ENCODE measurements at places on chromosomes 5 and 9. TPM values are rescaled to one million over a fixed set of nuclear protein-coding genes. Genes with fewer than 3 reads are reported as not detected.

The PCDHB2 gene
- total RNA-seq, result not detected

DNA sequence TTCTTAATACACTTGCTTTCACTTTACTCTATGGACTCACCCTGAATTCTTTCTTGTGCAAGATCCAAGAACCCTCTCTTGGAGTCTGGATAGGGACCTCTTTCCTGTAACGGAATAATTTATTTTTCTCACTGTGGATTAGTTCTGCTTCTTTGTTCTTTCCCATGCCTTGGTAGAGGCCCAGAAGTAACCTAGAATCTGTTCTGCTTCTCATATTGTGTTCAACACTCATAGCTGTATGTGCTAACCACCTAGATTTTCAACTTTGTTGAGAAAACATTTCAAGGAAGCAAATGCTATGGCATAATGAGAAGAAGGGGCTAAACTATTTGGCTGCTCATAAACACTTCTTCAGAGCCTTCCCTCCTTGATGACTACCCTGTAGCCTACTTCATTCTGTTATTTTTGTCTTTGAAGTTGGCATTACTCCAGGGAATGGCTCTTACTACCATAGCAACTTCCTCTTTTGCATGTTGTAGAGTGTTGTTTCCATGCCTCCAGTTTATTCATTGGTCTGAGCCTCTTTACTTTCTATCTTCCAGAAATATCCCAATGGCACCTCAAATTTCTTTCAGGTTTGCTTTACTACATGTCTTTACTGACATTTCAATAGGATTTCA, 74.3 kb downstream of the KIAA0825 start:
- no peaks in the 10 kb centered on the region for H3K27me3 ChIP-seq
- no peak for DNase-seq
- H3K4me3 ChIP-seq, result no peak overlapping the region
- peaks cover 5% of the 10 kb centered on the region for H3K4me1 ChIP-seq
- H3K36me3 ChIP-seq, result peaks cover 26% of the 10 kb centered on the region

DNA sequence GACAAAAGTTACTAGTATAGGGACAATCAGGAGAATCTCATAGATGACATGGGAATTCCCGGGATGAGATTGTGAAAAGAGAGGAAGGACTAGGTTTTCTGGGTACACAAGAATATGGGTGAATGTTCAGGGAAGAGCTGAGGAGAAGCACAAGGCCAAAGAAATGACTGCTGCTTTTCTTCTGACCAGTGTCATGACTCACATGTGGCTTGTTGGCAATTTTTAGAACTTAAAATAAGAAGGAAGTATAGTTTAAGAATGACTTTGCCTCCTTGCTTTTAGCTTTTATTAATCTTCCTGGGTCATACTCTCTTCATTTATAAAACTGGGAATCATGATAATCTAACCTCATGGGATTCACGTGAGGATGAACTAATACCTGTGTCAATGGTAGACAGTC, 652.4 kb upstream of the MEF2C start:
- H3K4me1 ChIP-seq, result no peaks in the 10 kb centered on the region
- H3K27ac ChIP-seq, result no peak overlapping the region
- H3K4me3 ChIP-seq, result no peak overlapping the region
- H3K27me3 ChIP-seq, result no peaks in the 10 kb centered on the region
- H3K36me3 ChIP-seq, result no peaks in the 10 kb centered on the region

The EGR1 gene
- total RNA-seq, result 10.0 TPM

The ARL14EPL gene
- not detected for total RNA-seq

The NOXA1 gene
- 0.30 TPM for total RNA-seq

DNA sequence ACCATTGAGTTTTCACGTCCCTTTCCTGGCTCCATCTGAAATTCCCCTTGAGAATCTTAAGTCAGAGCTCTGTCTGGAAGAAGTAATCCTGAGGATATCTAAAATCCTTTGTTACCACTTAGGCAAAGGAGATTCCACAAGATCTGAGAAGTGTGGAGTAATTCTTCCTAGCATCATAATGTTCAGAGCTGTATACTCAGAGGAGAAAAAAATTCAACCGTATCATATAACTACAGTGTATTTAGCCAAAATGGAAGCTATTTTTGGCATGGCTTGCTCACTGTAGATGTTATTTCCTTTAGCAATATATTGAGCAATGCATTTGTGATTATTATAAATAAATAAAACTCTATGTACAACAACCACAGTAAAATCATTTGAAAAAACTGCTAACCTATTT, 1858.4 kb downstream of the EFNA5 start:
- no peak for DNase-seq
- no peak overlapping the region for H3K27ac ChIP-seq
- H3K4me3 ChIP-seq, result no peak overlapping the region
- no peaks in the 10 kb centered on the region for H3K36me3 ChIP-seq
- H3K4me1 ChIP-seq, result no peaks in the 10 kb centered on the region

DNA sequence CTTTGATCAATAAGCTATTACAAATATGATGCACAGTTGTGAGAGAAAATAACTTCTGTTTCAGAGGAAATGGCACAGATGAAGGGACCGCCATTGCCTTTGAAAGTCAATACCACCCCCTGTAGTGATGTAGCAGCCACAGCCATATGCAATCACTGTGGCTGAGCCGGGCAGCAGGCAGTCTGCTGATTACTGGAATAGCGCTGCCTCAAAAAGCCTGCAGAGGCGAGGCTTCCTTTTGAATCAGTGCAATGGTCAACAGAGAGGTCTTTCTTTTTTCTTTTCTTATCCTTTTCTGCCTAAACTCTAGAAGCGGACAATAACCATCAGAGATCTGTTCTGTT, 265.1 kb upstream of the TAS2R1 start:
- no peaks in the 10 kb centered on the region for H3K27me3 ChIP-seq
- H3K27ac ChIP-seq, result no peak overlapping the region
- DNase-seq, result no peak
- no peaks in the 10 kb centered on the region for H3K4me1 ChIP-seq

The GCNT1 gene
- 23.0 TPM for total RNA-seq

GRCh38 chr9:16651446-16651964, 219.0 kb downstream of the BNC2 start:
- H3K27me3 ChIP-seq, result no peaks in the 10 kb centered on the region
- H3K4me1 ChIP-seq, result no peaks in the 10 kb centered on the region
- no peak overlapping the region for H3K4me3 ChIP-seq

DNA sequence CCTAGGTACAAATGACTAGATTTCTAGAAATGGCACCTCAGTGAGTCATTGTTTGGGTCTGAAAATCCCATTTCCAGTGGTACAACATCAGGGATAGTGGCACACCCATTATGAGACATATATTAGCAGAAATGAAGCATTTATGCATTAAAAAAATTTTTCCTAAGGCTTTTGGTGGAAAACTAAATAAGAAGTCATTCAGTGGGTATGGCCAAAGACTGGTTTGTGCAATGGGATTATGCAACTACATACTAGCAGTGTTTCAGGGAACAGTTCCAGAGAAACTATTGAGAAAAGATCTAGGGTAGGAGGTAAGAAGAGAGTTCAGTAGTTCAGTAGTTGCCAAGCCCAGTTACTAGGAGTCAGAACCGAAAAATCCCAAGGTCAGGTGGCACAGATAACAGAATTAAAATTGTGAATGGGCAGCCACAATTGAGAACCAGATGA, 106.5 kb upstream of the HAPLN1 start:
- H3K4me1 ChIP-seq, result no peaks in the 10 kb centered on the region
- DNase-seq, result no peak

- DNase-seq, result no peak
- H3K27me3 ChIP-seq, result no peaks in the 10 kb centered on the region
- H3K4me3 ChIP-seq, result no peak overlapping the region
- H3K36me3 ChIP-seq, result peaks cover 61% of the 10 kb centered on the region
Measured at GRCh38 chr9:36154331-36154952, 14.7 kb upstream of the CCIN start.

The GARIN3 gene
- 0.09 TPM for total RNA-seq

The PCAT7 gene
- not detected for total RNA-seq

The RPS23 gene
- total RNA-seq, result 1,768 TPM

The EIF4E1B gene
- not detected for total RNA-seq
